Calu3 (cell line): ENCODE measurements at places on chromosomes 3 and 15.

DNA sequence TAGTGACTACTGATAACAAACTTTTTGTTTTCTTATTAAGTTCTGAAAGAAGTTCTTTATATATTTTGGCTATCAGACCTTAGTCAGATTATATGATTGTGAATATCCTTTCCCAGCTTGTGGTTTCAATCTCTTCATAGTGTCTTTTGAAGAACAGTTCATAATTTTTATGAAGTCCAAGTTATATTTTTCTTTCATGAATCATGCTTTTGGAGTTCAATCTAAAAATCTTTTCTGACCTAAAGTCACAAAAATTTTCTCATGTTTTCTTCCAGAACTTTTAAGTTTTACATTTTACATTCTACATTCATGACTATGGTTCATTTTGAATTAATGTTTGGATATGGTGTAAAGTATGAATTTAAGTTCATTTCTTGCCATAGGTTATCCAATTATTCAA is 34.2 kb upstream of the OCA2 start:
- no peaks in the 10 kb centered on the region for H3K4me1 ChIP-seq
- H3K4me3 ChIP-seq: no peak overlapping the region
- DNase-seq: no peak
- H3K36me3 ChIP-seq: no peaks in the 10 kb centered on the region
- no peak overlapping the region for H3K27ac ChIP-seq

GRCh38 chr3:143343944-143344343 is 224.4 kb downstream of the CHST2 start:
- H3K36me3 ChIP-seq: no peaks in the 10 kb centered on the region
- H3K27me3 ChIP-seq: no peaks in the 10 kb centered on the region
- no peak for DNase-seq
- H3K4me3 ChIP-seq: no peak overlapping the region
- no peak overlapping the region for H3K27ac ChIP-seq

GRCh38 chr3:53936347-53936746 is 44.7 kb upstream of the SELENOK start:
- no peak overlapping the region for H3K4me3 ChIP-seq
- DNase-seq: no peak
- no peak overlapping the region for H3K27ac ChIP-seq
- no peaks in the 10 kb centered on the region for H3K36me3 ChIP-seq
- peaks cover 60% of the 10 kb centered on the region for H3K27me3 ChIP-seq

GRCh38 chr3:39102504-39103323 is 4.7 kb downstream of the GORASP1 start:
- H3K27ac ChIP-seq: no peak overlapping the region
- no peaks in the 10 kb centered on the region for H3K27me3 ChIP-seq
- H3K4me3 ChIP-seq: no peak overlapping the region
- peaks cover 48% of the 10 kb centered on the region for H3K36me3 ChIP-seq

- no peaks in the 10 kb centered on the region for H3K27me3 ChIP-seq
- H3K27ac ChIP-seq: no peak overlapping the region
- peaks cover 19% of the 10 kb centered on the region for H3K4me1 ChIP-seq
- no peak for DNase-seq
- H3K36me3 ChIP-seq: no peaks in the 10 kb centered on the region
- no peak overlapping the region for H3K4me3 ChIP-seq
Measured at GRCh38 chr3:133492159-133492741, 81.2 kb upstream of the CDV3 start.

DNA sequence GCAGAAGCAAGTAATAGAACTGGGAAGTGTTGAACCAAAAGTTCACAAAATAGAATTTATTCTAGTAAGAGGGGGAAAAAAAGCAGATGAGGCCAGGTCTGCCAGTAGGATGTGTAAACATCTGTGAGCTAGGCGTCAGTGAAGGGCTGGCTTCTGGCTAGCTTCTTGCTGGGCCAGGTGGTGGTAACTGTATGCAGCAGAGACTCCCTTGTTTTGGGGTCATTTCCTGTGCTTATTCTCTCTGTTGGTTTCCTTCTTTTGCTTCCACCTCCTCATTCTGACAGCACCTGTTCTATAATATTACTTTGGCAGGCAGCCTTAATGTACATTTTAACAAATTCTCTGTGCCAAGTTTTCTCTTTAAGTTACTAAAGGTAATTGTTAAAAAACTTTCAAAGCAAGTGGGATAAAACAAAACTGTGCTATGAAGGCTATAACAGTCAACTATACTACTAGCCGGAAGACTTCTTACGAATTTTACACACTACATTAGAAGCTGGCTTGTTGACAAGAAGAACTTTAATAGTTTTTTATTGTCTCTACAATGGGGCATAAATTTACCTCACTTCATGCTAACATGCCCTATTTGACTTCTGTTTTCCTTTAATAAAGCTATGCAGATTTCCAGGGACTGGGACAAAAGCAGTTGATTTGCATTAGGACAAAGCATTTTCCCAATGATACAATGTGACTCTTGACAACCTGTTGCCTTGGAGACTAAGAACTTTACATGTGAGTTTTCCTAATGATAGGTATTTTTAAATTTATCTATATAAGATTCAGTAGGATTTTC is 318.8 kb upstream of the NAALADL2 start:
- no peaks in the 10 kb centered on the region for H3K36me3 ChIP-seq
- DNase-seq: no peak
- H3K27ac ChIP-seq: no peak overlapping the region
- no peaks in the 10 kb centered on the region for H3K4me1 ChIP-seq
- no peaks in the 10 kb centered on the region for H3K27me3 ChIP-seq
- no peak overlapping the region for H3K4me3 ChIP-seq

GRCh38 chr15:81297147-81297572 is 26.8 kb downstream of the STARD5 start:
- H3K27me3 ChIP-seq: peaks cover 82% of the 10 kb centered on the region
- peak; percentile 49 for DNase-seq
- H3K36me3 ChIP-seq: no peaks in the 10 kb centered on the region
- peak overlapping the region; percentile 14 for H3K27ac ChIP-seq
- no peak overlapping the region for H3K4me3 ChIP-seq
- peaks cover 10% of the 10 kb centered on the region for H3K4me1 ChIP-seq

GRCh38 chr3:44529927-44530326 is 25.1 kb upstream of the ZKSCAN7 start:
- no peak overlapping the region for H3K27ac ChIP-seq
- peaks cover 10% of the 10 kb centered on the region for H3K27me3 ChIP-seq
- peaks cover 9% of the 10 kb centered on the region for H3K4me1 ChIP-seq
- no peak overlapping the region for H3K4me3 ChIP-seq

DNA sequence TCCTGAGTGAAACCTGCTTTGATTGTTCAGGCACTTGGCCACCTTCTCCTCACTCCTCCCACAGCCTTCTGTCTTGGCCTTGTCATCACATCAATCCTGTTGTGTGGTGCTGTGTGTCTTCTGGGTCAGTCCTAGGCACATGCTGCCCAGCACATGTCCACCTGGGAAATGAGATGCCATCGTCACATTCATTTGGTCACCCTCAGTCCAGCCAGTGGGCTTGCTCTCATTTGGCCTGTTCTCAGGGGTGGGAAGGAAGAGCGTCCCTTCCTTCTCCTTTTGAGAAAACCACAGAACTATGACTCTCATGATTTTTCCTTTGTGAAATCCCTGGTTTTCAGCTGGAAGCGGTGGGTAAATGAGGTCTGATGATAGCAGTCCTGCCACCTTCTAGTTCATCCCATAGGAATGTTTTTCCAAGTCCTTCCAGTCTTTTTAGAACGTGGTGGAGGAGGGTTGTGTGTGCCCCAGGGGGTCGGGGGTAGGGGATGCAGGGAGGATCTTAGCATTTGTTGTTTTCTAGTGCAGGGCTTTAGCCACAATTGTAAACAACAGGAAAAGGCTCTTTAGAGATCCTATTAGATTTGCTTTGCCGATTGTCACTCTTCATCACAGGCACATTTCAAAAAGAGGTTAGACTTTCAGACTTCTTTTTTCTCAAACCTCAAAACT is 8.4 kb upstream of the PLA1A start:
- no peak overlapping the region for H3K27ac ChIP-seq
- no peaks in the 10 kb centered on the region for H3K36me3 ChIP-seq
- DNase-seq: no peak
- H3K4me1 ChIP-seq: no peaks in the 10 kb centered on the region

DNA sequence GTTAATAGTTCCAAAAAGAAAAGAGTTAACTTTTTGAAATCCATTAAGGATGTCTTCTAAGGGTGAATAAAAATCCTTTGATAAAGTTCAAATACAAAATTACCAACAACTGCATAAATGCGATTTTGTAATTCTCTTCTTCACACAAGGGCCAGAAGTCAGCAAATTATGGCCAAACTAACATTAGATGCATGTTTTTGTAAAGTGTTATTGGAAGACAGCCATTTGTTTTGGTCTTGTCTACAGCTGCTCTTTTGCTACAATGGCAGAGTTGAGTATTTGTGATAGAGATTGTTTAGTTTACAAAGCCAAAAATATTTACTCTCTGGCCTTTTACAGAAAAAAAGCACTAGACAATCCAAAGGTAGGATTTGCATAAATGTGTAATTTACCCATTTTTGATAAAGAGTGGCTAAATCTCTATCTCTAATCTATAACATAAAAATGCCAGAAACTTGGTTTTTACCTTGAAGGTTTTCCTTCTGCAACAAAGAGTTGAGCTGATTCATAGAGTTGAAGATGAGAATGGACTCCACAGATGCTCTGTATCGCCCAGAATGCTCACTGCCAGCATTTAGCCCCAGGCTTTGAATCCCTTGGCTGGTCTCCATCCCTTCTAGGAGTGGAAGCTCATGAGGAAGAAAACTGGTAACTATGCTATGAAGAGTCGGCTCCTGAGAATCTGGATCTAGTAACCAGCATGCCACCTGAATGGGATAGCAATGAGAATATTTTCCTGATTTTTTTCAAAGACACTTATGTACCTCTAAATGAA is 64.5 kb downstream of the POLQ start:
- no peak overlapping the region for H3K4me3 ChIP-seq
- no peak overlapping the region for H3K27ac ChIP-seq
- peaks cover 12% of the 10 kb centered on the region for H3K4me1 ChIP-seq
- H3K27me3 ChIP-seq: no peaks in the 10 kb centered on the region
- DNase-seq: no peak

DNA sequence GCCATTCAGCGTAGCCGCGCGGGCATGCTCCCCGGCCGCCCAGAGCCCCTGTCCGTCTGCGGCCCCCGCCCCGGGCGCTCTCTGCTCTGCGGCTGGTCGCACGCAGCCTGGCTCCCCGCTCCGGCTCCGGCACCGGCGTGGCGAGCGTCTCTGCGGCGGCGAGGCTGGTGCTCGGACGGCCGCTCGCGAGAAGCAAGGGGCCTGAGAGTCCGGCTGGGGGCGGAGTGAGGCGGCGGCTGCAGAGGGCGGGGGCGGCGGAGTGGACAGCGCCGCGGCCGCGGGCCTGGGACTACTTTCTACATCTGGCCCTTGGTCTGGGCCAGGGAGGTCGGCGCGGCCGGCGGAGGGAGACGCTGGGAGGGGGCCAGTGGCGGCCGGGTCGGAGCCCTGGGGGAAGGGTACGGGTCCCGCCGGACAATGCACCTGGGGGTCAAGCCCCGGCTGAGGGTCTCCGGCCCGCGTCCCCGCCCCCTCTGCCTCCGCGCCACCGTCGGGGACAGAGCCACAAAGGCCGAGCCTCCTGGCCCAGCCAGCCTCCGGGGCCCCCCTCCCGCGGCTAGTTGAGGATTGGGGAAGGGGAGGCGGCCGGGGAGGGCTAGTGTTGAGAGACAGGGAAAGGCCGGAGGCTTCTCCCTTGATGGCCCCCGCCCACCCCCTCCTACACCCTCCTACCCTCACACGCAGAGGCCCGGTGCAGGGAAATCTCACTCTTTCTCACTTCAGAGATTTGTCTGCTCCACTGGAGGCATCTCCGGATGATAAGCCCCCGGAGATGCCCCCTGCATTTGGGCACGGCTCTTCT is at the start of gene PRTG:
TSS of gene PRTG (minus strand) at position 226 of the 802 bp plus-strand sequence. CDS start at position 5, 221 bp downstream.
- peaks cover 2% of the 10 kb centered on the region for H3K27me3 ChIP-seq
- no peaks in the 10 kb centered on the region for H3K36me3 ChIP-seq
- peaks cover 8% of the 10 kb centered on the region for H3K4me1 ChIP-seq
- H3K27ac ChIP-seq: peak within 1 kb of the TSS; percentile 81

- DNase-seq: no peak
- no peak overlapping the region for H3K4me3 ChIP-seq
- no peak overlapping the region for H3K27ac ChIP-seq
- H3K4me1 ChIP-seq: peaks cover 28% of the 10 kb centered on the region
Measured at GRCh38 chr3:65004795-65005295, 317.0 kb upstream of the ADAMTS9 start.

GRCh38 chr3:18149386-18149785 is 275.8 kb downstream of the SATB1 start:
- no peak overlapping the region for H3K4me3 ChIP-seq
- H3K27ac ChIP-seq: no peak overlapping the region
- H3K36me3 ChIP-seq: no peaks in the 10 kb centered on the region
- no peaks in the 10 kb centered on the region for H3K27me3 ChIP-seq
- DNase-seq: no peak

GRCh38 chr3:4749567-4750002 is 229.7 kb upstream of the BHLHE40 start:
- peaks cover 58% of the 10 kb centered on the region for H3K4me1 ChIP-seq
- peaks cover 19% of the 10 kb centered on the region for H3K36me3 ChIP-seq
- H3K27ac ChIP-seq: peak overlapping the region; percentile 47
- no peaks in the 10 kb centered on the region for H3K27me3 ChIP-seq
- DNase-seq: no peak

- DNase-seq: no peak
- no peaks in the 10 kb centered on the region for H3K27me3 ChIP-seq
- H3K4me3 ChIP-seq: no peak overlapping the region
- H3K27ac ChIP-seq: no peak overlapping the region
Measured at GRCh38 chr3:153652076-153652475, 469.1 kb upstream of the ARHGEF26 start.

DNA sequence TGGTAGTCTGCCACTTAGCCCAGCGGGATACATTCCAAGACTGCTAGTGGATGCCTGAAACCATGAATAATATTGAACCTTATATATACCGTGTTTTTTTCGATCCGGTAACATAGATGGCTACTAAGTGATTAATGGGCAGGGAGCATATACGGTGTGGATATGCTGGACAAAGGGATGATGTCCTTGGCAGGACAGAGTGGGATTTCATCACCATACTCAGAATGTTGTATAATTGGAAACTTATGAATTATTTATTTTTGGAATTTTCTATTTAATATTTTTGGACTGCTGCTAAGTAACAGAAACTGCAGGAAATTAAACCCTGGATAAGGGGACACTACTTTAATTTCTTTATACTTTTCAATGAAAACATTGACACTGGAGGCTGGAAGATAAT is 53.2 kb downstream of the ASTE1 start:
- H3K27me3 ChIP-seq: no peaks in the 10 kb centered on the region
- H3K36me3 ChIP-seq: peaks cover 7% of the 10 kb centered on the region
- no peak for DNase-seq
- no peak overlapping the region for H3K27ac ChIP-seq

- DNase-seq: peak; percentile 5
- no peak overlapping the region for H3K4me3 ChIP-seq
- H3K27ac ChIP-seq: no peak overlapping the region
- peaks cover 9% of the 10 kb centered on the region for H3K4me1 ChIP-seq
- H3K36me3 ChIP-seq: no peaks in the 10 kb centered on the region
Measured at GRCh38 chr15:50315814-50316630, 39.0 kb downstream of the GABPB1 start.

- no peak overlapping the region for H3K4me3 ChIP-seq
- no peak for DNase-seq
- H3K4me1 ChIP-seq: peaks cover 8% of the 10 kb centered on the region
- no peaks in the 10 kb centered on the region for H3K36me3 ChIP-seq
Measured at GRCh38 chr15:65919353-65919752, 50.1 kb downstream of the RAB11A start.
